ENCODE measurements at places on chromosomes 16 and 17. TPM values are rescaled to one million over a fixed set of nuclear protein-coding genes. Genes with fewer than 3 reads are reported as not detected.

- no peak overlapping the region for H3K27ac ChIP-seq
- H3K4me3 ChIP-seq, result no peak overlapping the region
- no peaks in the 10 kb centered on the region for H3K4me1 ChIP-seq
- peak; percentile 16 for DNase-seq
- H3K36me3 ChIP-seq, result no peaks in the 10 kb centered on the region
These were observed 77.4 kb downstream of the SKAP1 start for GRCh38 chr17:48352630-48353029.

DNA sequence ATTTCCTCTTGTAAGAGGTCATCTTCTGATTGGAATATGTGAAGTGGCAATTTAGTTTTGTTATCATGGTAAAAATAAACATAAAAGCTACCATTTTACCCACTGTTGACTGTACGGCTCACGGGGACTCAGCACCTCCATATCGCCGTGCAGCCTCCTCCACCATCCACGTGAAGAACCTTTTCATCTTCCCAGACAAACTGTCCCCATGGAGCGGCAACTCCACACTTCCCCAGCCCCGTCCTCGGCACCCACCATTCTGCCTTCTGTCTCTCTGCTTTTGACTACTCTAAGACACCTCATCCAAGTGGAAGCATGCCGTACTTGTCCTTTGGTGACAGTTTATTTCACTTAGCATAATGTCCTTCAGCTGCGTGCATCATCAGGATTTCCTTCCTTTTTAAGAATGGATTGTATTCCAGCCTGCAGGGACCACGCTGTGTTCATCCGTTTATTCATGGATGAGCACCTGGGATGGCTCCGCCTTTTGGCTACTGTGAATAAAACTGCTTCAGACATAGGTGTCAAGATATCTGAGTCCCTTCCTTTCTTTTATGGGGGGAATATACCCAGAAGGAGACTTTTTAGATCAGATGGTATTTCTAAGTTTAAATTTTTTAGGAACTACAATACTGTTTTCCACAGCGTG lies 14.3 kb downstream of the FBXO31 start:
- no peaks in the 10 kb centered on the region for H3K36me3 ChIP-seq
- H3K4me3 ChIP-seq, result no peak overlapping the region
- H3K27me3 ChIP-seq, result no peaks in the 10 kb centered on the region

DNA sequence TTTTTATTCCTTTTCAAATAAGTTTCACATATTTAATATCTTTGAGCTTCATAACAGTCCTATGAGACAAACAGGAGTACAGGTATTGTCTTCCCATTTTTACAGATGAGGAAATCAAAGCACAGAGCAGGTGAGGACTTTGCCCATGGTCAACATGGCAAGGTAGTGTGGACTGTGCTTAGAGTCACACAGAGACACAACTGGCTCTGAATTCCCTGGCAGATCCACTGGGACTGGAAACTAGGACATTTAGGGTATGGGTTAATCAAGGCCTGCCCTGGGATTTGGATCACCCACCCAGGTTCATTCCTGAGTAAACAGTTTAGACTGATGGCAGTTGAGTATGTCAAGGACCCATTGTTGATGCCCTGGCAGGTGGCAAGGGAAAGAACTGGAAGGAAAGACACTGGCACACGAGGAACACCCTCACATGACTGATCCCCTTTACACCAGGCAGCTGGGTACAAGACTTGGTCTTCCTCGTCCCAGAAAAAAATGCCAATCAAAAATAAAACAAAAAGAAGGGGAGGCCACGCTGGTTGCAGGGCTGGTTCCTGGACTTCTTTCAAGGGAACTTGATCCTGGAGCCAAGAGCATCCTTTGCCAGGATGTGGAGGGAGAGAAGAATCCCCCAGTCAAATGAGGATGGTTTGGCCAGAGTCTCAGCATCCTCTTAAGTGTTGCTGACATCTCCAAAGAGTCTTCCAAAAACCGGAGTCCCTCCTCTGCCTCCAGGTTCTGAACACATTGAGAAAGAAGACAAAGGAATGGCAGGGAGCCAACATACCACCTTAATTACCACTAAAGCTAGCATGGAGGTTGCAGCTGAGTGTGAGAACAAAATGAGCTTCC lies 34.9 kb downstream of the CHD9 start:
- DNase-seq, result peak; percentile 41
- no peaks in the 10 kb centered on the region for H3K36me3 ChIP-seq
- H3K4me3 ChIP-seq, result no peak overlapping the region
- H3K27ac ChIP-seq, result peak overlapping the region; percentile 89
- no peaks in the 10 kb centered on the region for H3K27me3 ChIP-seq

DNA sequence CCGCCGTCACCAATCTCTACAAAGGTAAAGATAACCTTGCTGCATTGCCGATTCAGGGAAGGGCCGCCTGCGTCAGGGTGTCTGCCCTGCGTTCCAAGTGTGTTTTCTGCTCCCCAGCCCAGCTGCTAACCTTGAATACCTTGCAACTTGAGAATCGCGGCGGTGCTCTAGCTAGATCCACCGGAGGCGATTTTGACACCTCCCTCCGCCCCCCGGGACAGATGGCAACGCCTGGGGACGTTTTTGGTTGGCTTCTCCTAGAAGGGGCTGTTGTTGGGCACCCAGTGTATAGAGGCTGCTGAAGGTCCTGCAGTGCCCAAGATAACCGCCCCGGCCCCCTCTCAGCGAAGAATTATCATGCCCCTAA lies 1.5 kb downstream of the HAPSTR1 start:
- DNase-seq, result no peak
- peaks cover 9% of the 10 kb centered on the region for H3K36me3 ChIP-seq
- H3K4me3 ChIP-seq, result peak overlapping the region; percentile 80
- H3K27ac ChIP-seq, result peak overlapping the region; percentile 89
- H3K27me3 ChIP-seq, result no peaks in the 10 kb centered on the region

DNA sequence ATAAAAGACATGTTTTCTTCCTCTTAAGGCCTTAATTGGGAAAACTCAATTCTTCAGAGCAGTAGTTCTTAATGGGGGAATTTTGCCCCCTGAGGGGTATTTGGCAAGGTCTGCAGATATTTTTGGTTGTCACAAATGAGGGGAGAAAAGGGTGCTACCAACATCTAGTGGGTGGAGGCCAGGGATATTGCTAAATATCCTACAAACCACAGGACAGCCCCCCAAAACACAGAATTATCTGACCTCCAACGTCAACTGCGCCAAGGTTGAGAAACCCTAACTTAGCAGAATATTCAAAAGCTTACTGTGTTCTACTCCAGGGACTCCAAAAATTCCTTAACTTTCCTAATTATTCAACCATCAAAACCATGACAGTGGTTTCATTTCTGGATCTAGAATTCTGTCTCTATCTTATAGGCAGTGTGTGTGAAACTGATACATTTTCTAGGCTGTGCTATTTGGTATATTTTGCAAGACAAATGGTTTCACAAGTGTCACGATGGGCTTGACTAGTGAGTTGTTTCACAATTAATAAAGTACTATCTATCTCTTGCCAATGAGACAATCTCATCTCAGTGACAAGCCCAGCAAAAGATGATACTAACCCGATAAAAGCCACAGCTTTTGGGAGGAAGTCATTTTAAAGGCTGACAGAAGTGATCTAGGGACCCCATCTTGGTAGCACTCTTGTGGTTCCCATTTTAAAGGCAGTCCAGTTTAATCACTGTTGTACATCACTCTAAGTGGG lies 14.7 kb downstream of the TXNDC11 start:
- H3K4me1 ChIP-seq, result no peaks in the 10 kb centered on the region
- H3K4me3 ChIP-seq, result no peak overlapping the region
- no peak for DNase-seq
- H3K27me3 ChIP-seq, result no peaks in the 10 kb centered on the region
- H3K36me3 ChIP-seq, result peaks cover 38% of the 10 kb centered on the region

DNA sequence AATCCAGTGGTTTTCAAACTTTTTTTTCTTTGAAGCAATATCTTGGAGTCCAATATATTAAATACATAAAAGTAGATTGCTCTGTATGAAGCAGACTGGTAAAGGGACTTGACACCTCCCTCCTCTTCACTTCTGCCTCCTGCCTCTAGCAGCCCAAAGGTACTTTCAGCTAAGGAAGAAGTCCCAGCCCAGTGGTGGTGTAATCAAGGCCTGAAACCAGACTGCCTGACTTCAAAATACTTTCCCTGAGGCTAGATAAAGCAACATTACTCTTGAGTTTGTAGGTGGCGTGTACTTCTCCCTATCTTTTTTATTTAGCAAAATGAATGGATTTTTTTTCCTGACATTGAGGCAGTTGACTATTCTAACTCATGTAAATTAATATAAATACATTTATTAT lies 122.4 kb upstream of the TMEM97 start:
- H3K4me1 ChIP-seq, result no peaks in the 10 kb centered on the region
- H3K36me3 ChIP-seq, result peaks cover 18% of the 10 kb centered on the region
- no peaks in the 10 kb centered on the region for H3K27me3 ChIP-seq
- no peak overlapping the region for H3K4me3 ChIP-seq
- DNase-seq, result no peak
- H3K27ac ChIP-seq, result no peak overlapping the region

LHX1 gene
- total RNA-seq, result 11.8 TPM

LYZL6 gene
- not detected for total RNA-seq

CHST4 gene
- not detected for total RNA-seq

All from astrocyte (in vitro differentiated cells and primary cell).